ENCODE measurements at places on chromosomes 2 and 18.
A peak's percentile ranks its signal among the peaks of the same experiment; 100 is the strongest.

DNA sequence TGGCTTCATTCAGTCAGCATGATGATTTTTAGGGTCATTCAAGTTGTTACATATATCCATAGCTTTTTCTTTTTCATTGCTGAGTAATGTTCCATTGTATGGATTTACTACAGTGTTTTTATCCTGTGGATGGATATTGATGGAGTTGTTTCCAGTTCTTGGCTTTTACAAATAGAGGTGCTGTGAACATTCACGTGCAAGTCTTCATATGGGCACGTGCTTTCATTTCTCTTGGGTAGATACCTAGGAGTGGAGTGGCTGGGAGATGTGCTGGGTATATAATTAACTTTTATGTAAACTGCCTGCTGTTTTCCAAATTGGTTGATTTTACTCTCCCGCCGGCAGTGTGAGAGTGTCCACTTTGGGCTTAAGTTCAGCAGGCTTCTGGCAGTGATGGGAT lies 16.5 kb downstream of the AGAP1 start:
- no peak for DNase-seq

DNA sequence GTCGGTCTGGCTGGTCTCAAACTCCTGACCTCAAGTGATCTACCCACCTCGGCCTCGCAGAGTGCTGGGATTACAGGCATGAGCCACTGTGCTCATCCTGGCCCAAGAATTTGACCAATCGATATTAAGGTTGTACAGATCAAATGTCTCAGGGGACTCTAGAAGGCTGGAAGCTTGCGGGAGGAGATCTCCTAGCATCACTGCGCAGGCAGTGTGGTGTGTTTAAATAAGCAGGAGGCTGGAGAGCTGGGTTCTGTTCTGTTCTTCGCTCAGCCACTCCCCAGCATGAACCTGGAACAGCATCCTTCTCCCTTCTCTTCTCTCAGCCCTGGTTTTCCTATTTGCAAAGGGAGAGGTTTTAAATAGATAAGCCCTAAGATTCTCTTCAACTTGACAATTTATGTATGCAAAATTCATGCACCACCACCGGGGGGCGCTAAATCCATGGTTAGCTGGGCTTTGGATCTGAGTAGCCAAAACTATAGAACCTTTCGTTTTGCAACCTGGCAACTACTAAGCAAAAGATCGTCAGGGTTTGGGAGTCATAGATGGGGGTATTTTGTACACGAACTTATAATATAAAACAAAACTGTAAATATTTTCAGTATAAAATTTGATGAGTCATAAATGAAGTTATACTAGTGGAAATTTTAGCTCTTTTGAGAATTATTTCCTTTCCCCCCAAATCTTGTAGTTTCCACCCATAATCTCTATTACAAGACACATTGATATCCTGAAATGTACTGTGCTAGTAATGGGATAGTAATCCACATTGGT lies 60.6 kb downstream of the SLC16A14 start:
- peak; percentile 41 for DNase-seq

GRCh38 chr2:220899492-220899891 lies 672.6 kb downstream of the EPHA4 start:
- no peak for DNase-seq

GRCh38 chr2:220465700-220466099 lies 838.3 kb downstream of the SLC4A3 start:
- no peak for DNase-seq

- DNase-seq, result no peak
Observed at GRCh38 chr18:48139431-48140347, 209.2 kb upstream of the SMAD2 start.

GRCh38 chr2:2880938-2881337 lies 496.7 kb downstream of the EIPR1 start:
- no peak for DNase-seq

DNA sequence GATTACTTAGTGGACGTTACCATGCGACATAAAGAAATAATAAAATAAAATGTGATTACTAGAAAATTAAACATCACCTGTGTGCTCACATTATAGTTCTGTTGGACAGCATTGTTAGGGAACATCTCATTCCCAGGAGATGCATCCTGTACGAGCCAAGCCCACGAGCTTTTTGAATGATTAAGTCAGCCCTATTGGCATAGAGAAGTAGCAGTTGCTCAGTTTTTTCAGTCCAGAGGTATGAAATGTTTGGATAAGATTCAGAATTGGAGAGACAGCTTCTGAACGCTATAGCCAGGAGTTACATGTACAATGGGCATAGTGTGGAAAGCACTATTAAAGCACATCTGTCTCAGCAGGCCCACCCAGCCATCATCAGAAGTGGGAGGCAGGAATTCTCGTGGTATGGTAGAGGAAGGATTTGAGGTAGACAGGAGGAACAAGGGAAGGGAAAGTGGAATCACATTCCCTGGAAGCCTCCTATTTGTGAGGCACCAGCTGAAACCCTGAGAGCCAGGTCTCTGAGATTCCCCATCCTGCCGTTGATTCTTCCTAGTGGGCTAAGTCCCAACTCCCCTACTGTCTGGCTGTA lies 8.6 kb downstream of the SPATS2L start:
- DNase-seq, result no peak

- peak; percentile 73 for DNase-seq
Observed at GRCh38 chr2:132439703-132440398, 23.2 kb downstream of the GPR39 start.

GRCh38 chr2:241491549-241492173 lies 16.7 kb downstream of the STK25 start:
- DNase-seq, result no peak

DNA sequence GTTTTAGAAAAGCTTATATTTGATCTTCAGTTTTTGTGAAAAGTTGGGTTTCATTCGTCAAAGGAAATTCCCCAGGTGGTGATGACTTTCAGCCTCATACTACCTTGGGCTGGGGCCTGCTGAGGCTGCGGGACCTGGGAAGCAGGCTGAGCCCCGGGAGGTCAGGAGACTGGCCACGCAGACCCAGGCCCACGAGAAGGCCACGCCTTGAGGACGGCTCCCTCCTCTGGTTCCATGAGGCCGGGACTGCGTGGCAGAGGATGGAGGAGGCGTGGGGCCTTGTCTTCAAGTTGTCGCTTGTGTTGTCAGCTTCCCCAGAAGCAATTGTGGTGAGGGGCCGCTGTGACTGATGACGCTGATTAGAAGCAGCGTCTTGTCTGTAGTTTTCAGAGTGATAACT lies 11.8 kb downstream of the CNDP2 start:
- no peak for DNase-seq

GRCh38 chr2:18525852-18526251 lies 34.6 kb downstream of the RDH14 start:
- DNase-seq, result no peak

DNA sequence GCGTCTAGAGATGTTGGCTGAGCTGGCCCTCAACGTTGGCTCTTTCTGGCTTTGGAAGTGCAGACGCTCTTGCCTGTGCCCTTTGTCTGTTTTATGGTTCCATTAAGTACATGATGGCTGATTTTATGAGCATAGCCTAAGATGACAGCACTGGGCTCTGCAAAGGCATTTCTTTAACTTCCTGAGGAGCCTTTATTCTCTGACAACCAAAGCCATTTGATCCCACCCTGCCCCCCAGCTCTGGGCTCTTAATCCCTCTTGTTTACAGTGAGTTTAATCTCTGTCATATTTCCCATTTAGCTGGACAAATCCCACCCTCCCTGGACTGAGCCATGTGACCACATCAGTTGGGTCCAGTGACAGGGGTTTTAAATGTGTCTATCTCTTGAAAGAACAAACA lies 195.9 kb downstream of the ACKR3 start:
- no peak for DNase-seq

GRCh38 chr2:65032019-65032975 lies 23.9 kb upstream of the CEP68 start:
- DNase-seq, result no peak

- DNase-seq, result no peak
Observed at GRCh38 chr2:102141970-102142828, at the start of gene IL1R1. Gene IL1R1 (plus strand): TSS chr2:102142746. CDS start chr2:102157725, 14,979 bp downstream.

DNA sequence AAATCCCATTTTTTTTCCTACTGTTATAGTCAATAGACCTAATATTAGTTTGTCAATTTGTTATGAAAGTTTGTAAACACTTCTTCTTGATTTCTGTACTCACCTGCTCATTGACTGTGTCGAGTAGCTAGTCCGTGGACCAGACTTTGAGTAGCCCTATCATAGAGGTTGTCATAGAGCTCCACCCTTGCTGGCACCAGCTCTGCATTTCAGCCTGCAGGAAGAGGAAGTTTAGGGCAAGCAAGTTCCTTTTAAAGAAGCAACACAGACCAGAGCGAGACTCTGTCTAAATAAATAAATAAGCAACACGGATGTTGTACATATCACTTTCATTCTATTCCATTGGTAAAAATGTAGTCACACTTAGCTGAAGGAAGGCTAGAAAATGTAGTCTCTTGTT lies 74.0 kb downstream of the MCFD2 start:
- no peak for DNase-seq

DNA sequence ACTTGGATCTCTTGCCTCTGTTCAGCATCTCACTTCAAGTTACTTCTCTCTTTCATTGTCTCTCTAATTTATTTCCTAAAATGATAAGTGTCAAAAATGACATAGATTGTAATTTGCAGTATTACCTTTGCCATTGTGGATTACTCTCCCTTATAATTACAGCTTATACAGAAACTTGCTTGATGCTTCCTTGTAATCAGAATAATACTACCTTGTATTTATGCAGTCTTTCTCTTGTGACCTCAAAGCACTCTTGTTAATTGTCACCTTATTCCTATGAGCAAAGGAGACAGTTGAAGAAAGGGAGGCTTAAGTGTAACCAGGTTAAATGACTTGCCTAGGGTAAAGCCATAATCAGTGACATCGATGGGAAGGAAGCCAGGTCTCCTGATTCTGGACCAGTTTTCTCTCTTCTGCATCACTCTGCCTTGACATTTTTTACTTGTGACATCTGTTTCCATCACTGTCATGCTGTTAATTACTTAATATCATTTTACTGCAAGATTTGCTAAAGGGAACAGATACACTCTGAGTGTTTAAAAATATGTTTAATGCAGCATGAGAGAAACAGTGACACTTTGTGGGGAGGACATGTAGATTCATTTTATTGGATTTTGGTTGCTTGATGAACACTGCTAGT lies 388.6 kb downstream of the PARD3B start:
- no peak for DNase-seq

GRCh38 chr2:144827404-144827803 lies 307.5 kb upstream of the ZEB2 start:
- DNase-seq, result no peak

DNA sequence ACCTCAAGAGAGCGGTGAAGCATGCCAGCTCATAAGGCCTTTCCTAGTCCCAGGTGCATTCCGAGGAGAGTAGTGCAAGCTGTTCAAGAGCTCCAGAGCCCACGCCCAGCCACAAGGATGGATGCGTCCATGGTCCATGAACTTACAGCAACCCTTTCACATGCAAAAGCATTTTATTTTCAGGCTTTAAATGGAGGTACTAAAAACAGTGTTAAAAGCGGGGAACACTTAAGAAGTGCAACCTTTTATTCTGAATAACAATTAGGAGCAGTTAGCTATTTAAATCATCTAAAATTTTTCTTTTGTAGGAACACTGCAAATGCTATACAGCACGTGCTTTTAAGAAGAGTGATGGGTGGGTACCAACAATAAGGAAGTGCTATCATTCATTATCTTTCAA lies 33.8 kb downstream of the POU3F3 start:
- DNase-seq, result no peak

- no peak for DNase-seq
Observed at GRCh38 chr2:197239434-197239833, 71.1 kb downstream of the ANKRD44 start.

DNA sequence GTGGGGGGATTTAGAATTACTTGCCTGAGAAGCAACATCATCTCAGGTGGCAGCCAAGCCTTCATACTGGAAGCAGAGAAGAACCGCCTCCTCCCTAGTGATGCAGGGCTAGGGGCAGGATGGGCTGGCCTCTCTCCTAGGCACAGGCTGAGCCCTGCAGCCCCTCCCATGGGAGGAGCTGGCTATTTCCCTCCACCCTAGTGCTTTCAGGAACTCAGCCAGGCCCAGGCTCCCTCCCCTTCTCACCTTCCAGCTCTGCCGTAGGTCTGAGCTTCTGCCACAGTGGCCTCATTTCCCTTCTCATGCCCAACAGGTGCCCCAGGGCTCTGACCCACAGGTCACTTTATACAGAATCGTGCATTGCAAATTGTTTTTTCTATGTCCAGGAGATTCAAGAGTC lies 31.0 kb downstream of the CENPA start:
- no peak for DNase-seq

DNA sequence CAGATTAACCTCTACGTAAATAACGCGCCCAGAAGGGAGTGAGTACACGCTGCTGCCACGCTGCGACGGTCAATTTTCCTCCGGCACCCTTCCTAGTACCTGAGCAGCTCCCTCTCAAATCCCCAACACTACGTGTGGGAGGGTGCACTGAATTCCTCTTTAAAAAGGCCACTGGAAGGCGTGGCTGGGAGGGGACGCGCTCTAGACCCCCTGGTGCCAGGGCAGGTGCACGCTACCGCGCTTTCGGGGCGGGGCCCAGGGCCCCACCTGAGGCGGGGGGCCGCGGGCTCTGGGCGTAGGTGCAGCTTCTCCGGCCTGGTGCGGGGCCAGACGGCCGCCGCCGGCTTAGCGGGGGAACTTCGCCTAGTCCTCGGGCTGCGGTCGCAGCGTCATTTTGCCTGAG lies 668 bp upstream of the ANKRD12 start:
- no peak for DNase-seq

DNA sequence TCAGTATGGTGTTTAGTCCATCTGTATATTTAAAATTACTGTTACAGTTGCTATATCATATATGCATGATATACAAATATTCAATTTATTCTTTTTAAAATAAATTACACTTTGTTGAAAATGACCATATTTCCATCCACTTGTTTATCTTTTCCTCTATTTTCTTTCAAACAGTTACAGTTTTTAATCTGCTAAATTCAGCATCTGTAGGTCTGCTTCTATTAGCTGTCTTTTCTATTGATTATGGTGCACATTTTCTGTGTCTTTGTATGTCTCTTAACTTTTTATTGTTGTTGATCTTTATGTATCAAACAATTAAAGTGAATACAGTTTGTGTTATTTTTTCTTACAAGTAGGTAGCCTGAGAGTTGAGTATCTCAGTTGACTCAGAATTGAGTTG lies 28.1 kb downstream of the IL18R1 start:
- DNase-seq, result no peak

GRCh38 chr2:233381638-233381995 lies 27.3 kb downstream of the DGKD start:
- DNase-seq, result no peak

- no peak for DNase-seq
Observed at GRCh38 chr18:39105104-39105503, 1539.5 kb upstream of the CELF4 start.

GRCh38 chr18:26794230-26795101 lies 71.0 kb downstream of the AQP4 start:
- no peak for DNase-seq

DNA sequence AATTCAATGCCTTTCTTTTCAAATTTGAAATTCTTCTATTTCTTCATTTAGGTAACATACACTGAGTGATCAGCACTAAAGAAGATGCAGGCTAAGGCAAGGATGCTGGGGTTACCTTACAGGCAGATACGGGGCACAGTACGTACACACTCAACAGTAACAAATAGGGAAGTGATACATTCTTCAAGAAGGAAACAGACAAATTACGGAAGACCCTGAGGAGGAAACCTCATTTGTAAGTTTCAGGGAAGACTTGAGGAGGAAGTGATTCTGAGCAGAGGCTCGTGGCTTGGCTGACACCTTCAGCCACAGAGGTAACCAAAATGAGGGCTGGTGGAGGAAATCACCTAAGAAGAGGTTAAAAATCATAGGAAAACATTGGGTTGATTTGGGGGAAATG lies 1108.3 kb upstream of the KLHL29 start:
- DNase-seq, result no peak
